NCI-H1694 treated with DMSO at 0.1 percent for 48 hours (cell line): ENCODE measurements at places on chromosomes 1 and 21.

DNA sequence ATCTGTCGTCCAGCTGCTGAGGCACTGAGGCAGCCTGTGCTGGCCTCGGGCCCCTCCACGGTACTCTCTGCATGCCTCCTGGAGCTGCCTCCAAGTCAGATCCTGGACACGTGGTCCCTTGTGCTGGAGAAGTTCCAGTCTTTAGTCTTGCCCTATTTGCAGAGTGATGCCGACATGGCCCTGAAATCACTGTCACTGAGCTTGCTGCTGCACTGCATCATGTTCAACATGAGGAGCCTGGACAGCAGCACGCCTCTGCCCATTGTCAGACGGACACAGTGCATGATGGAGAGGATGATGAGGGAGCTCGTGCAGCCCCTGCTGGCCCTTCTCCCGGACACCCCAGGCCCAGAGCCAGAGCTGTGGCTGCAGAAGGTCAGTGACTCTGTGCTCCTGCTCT is 10.0 kb downstream of the URB2 start:
- DNase-seq, result no peak

- DNase-seq, result no peak
Observed at GRCh38 chr1:235697508-235697907, 47.9 kb upstream of the GNG4 start.

DNA sequence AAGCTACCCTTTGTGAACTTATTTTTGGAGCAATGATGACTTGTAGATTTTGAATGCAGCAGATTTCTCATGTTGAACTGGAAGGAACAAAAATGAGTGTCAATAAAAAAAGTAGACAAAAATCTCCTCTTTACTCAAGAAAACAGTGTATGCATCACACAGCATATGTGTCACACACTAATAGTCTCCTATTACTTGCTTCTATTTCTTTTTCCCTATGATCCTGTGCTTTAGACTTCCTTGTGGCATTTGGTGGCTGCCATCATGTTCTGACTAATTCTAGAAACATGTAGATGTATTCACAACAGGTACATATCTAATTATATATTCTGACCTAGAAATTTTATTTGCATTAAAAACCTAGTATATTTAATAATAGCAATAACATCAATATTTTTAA is 14.3 kb downstream of the RC3H1 start:
- DNase-seq, result no peak

DNA sequence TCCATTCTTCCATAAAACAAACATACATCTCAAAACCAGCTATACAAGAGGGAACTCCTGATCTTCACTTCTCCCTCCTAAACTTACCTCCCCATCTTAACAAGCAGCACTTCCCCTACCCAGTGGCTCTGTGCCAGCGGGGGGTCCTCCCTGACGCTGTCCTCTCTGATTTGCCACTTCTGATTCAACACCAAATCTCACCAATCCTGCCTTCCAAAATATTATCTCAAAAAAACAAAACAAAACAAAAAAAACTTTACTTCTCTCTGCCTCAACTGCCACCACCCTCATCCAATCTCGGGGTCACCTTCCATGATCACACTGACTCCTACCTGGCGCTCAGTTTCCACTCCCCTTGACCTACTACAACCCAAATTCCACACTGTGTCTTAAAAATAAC is 72.8 kb downstream of the SLC45A1 start:
- DNase-seq, result no peak

- no peak for DNase-seq
Observed at GRCh38 chr1:208724079-208724478, 479.9 kb upstream of the PLXNA2 start.

GRCh38 chr1:7177438-7178146 is 392.3 kb downstream of the CAMTA1 start:
- no peak for DNase-seq

DNA sequence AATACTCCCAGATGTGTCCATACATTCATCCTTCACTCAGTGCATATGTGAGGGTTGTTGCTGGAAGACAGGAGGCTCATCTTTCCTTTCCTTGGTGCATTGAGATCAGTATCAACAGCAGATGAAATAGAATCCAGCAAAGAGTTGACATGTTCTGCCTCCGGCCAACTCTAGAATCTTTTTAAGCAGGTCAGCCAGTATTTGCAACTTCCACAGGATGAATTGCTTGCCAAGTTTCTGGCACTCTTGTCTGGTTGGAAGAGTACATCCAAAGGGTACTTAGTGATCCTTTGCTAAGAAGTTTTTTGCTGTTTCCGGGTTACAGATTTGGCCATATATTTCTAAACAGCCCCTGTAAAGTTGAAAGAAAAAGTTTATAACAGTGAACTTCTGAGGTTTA is 21.1 kb downstream of the SYNC start:
- DNase-seq, result no peak

- DNase-seq, result no peak
Observed at GRCh38 chr1:185317886-185318310, 855 bp upstream of the IVNS1ABP start.

DNA sequence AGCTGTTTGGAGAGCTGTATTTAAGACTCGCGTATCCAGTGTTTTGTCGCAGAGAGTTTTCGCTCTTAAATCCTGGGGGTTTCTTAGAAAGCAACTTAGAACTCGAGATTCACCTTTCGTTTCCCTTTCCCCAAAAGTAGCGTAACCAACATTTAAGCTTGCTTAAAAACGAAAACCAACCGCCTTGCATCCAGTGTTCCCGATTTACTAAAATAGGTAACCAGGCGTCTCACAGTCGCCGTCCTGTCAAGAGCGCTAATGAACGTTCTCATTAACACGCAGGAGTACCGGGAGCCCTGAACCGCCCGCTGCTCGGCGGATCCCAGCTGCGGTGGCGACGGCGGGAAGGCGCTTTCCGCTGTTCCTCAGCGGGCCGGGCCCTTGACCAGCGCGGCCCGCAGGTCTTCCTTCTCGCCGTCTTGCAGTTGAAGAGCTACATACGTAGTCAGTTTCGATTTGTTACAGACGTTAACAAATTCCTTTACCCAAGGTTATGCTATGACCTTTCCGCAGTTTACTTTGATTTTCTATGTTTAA is 1.9 kb downstream of the OLIG1 start:
- no peak for DNase-seq

DNA sequence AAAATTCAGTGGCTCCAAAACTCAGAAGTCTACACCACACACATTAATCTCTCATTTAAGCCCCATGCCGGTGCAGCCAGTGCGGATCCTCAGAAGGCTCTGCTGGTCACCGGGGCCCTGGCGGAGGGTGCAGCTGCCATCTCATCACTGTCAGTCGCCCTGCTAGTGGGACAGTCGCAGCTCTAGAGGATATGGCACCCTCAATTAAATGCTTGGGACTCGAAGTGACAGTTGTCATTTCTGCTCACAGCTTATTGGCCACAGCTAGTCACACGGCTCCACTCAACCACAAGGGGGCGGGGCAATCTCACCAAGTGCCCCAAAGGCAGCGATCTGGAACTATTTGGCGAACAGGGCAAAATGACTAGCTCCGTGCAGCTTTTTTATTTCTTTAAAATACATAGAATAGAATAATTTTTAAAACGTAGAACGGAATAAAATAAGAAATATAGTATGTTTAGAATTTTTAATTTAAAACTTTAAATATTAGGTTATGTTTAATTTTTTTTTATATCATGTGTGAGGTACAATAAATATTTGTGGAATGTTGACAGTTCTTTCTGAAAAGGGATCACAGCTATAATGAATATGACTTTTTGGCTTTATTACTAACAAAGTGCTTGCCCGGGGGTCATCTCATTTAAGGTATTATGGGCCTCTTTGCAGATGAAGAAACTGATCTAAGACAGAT is 8.0 kb upstream of the MAN1C1 start:
- DNase-seq, result peak; percentile 17

- DNase-seq, result no peak
Observed at GRCh38 chr1:57991289-57991688, 555.2 kb downstream of the OMA1 start.

DNA sequence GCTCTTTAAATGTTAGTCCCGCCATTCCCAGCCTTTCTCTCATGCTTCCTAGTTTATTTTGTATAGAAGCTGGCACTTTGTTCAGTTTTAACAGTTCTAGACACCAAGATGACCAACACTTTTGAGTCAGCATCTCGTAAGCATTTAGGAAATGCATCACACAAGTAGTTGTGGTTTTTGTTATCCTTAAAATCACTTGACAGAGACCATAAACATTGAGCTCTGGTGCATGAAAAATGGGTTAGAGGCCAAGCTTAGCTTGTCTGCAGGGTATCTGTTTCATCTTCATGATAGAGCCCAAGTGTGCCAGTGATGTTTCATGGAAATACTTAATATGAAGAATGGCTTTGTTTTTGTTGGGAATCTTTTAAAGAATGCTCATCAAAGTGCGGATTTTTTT is 159.7 kb downstream of the DISP1 start:
- no peak for DNase-seq

DNA sequence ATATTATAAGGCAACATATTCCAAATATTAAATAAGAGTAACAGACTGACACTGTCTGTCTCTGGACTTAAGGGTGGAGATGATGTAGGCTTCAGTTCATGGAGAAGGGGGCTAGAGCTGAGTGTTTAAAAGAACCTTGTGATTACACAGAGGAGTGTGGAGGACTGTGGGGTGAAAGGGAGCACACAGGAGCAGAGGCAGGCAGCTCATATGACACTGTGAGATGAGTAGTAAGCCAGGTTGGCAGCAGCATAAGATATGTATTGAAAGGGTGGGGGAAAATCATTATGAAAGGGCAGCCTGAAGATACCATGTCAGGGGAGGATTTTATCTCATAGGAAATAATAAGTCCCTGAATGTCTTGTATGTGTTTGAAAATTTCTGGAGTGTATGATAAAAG is 104.5 kb downstream of the AK5 start:
- DNase-seq, result no peak

GRCh38 chr1:181101581-181102226 is 13.2 kb downstream of the IER5 start:
- no peak for DNase-seq

GRCh38 chr1:155206891-155207805 is 549 bp downstream of the THBS3 start:
- DNase-seq, result peak; percentile 94

DNA sequence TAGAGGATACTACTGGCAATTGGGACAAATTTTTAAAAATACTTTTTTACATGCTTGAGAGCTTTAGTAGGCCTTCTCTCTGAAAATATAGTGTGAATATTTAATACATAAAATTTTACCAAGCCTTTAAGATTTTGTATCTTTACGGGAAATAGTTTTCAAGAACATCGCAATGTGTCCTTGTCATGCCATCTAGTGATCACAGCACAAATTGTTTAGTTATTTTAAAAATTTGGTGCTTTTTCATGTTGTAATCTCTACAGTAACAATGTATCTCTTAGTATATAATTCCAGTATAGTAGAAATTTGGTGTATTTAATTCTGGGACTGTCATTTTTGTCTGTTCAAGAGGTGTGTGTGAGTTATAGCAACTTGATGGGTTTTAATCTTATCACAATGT is 6.7 kb downstream of the CDC7 start:
- DNase-seq, result no peak

GRCh38 chr1:85587841-85588240 is 7.3 kb downstream of the CCN1 start:
- DNase-seq, result no peak

- no peak for DNase-seq
Observed at GRCh38 chr1:204560590-204561150, 44.5 kb downstream of the MDM4 start.

GRCh38 chr1:22880174-22880601 is 92.5 kb downstream of the LACTBL1 start:
- DNase-seq, result no peak

- no peak for DNase-seq
Observed at GRCh38 chr1:16175610-16176553, 20.0 kb upstream of the EPHA2 start.

GRCh38 chr1:156337052-156337887 is 822 bp downstream of the CCT3 start:
- DNase-seq, result no peak

GRCh38 chr1:87786861-87787545 is 458.3 kb downstream of the LMO4 start:
- no peak for DNase-seq

GRCh38 chr21:41755258-41755933 is 11.5 kb downstream of the RIPK4 start:
- no peak for DNase-seq
